ENCODE measurements at places on chromosomes 1 and 21.
A peak's percentile ranks its signal among the peaks of the same experiment; 100 is the strongest.

DNA sequence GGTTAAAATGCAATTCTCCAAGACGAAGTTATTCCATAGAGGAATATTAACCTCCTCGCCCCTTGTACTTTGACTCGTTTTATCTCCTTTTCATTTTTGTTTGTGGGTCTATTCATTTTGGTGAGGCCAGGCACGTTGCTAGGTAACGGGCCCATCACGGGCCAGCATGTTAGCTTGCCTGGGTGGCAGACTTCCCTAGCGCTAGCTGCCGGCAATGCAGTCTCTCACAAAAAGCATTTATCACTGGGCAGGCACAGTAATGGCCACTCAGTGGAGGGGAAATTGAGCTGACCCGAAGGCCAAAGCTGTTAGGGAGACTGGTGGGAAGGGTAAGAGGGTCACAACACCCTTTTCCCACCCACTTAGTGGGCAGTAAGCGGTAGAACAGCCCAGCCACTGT, 234.4 kb upstream of the FOXD3 start:
- no peak for DNase-seq

DNA sequence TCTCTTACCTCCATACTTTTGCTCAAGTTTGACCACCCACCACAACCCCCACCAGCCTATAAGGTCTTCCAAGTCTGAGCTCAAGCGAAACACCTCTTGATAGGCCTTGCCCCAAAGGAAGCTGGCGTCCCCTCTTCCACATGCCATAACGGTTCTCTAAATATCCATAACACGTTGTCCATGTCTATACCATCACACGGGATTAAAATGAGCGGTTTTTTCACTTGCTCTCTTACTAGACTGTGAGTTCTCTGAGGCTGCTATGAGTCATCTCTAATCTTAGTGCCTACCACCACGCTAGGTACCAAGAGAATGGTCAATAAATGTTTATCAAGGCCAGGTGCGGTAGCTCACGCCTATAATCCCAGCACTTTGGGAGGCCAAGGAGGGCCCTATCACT, 41.0 kb downstream of the WASF2 start:
- no peak for DNase-seq

DNA sequence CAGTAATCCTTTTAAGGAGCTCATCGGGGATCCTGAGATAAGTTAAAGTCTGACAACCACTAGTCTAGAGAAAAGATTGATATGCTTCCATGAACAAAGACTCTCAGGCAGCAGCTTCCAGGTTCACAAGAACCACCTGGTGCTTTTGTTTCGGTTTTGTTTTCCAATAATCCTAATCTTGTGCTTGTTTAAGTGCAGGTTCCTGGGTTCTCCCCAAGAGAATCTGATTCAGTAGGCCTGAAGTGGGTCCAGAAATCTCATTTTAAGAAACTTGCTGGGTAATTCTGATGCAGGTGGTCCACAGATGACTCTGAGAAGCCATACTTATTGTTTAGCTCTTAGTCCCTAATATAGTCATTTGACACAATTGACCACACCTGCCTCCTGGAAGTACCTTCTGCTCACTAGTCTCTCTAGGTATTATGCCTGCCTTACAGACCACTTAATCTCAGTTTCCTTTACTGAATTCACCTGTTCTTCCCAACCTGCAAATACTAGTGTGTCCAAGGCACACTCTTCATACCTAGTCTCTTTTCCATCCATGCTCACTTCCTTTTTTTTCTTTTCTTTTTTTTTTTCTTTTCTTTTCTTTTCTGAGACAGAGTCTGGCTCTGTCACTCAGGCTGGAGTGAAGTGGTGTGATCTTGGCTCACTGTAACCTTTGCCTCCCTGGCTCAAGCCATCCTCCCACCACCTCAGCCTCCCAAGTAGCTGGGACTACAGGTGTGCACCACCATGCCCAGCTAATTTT, 20.5 kb upstream of the FRRS1 start:
- no peak for DNase-seq

GRCh38 chr1:3599286-3599811, 12.0 kb downstream of the MEGF6 start:
- no peak for DNase-seq

DNA sequence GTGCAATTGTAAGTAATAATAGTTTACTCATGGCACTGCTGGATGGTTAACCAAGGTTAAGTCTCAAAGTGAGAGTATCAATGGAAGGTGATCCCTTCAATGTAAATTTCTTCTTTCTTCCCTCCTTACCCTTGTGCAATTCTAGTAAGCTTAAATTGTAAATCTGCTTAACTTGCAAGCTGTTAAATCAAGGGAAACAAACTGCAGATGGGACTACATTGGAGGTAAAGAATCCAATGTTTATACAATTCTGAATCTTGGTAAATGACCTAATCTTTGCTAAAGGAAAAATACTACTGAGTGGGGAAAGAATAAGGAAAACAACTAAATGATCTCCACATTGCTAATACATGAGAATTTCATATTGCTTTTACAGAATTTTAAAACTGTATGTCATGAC, 6.7 kb upstream of the CD55 start:
- no peak for DNase-seq

DNA sequence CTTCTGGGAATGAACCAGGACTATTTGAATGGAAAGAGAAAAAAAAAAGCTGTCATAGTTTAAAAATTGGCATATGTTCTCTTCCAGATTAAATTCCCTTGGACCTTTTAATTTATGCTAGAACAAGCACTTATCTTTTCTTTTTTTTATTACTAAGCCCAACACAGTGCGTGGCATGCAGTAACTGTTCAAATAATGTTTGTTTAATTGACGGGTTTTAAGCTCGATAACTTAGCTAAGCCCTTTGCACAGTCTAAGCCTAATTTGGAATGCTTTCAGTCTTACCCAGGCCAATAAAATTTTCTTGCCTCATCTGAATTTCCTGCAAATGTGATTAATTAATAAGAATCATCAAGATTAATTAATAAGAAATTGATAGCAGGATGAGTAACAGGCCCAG, 39.3 kb upstream of the EDEM3 start:
- DNase-seq = no peak

GRCh38 chr1:210654176-210654981, 325.7 kb downstream of the HHAT start:
- no peak for DNase-seq

DNA sequence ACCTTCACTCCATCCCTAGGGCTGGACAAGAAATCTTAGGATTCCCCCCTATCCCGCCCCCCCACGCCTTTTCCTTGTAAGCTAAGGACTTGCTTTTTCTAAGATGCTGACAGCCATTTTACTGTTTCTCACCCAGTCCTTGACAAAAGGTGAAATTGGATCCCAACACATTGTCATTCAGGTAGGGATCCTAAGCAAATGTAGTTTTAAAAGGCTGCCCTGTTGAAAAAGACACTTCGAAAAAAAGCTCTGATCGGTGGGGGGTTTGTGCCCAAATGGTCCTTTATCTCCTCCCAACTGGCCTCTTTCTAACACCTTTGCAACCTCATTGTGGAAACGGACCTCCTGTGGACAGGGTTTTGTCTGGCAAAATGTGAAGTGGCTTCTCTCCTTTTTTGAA, 2.9 kb downstream of the CACHD1 start:
- no peak for DNase-seq

GRCh38 chr1:219352961-219353651, 179.4 kb downstream of the LYPLAL1 start:
- DNase-seq = no peak

DNA sequence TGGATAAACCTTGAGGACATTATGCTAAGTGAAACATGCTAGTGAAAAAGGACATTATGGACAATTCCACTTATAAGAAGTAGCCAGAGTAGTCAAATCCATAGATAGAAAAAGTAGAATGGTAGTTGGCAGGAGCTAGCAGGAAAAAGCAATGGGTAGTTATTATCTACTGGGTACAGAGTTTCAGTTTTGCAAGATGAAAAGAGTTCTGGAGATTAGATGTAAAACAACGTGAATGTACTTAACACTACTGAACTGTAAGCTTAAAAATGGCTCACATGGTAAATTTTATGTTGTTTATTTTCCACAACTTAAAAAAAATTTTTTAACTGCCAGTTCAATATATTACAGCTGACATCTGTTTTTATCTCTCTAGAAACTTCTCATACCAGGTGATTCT, 19.4 kb downstream of the JAK1 start:
- DNase-seq = no peak

GRCh38 chr1:94332516-94332915, 85.7 kb upstream of the ABCD3 start:
- no peak for DNase-seq

GRCh38 chr1:200432586-200432985, 22.8 kb upstream of the ZNF281 start:
- peak; percentile 78 for DNase-seq

- no peak for DNase-seq
Measured at GRCh38 chr1:117569856-117570255, 36.0 kb upstream of the TENT5C start.

DNA sequence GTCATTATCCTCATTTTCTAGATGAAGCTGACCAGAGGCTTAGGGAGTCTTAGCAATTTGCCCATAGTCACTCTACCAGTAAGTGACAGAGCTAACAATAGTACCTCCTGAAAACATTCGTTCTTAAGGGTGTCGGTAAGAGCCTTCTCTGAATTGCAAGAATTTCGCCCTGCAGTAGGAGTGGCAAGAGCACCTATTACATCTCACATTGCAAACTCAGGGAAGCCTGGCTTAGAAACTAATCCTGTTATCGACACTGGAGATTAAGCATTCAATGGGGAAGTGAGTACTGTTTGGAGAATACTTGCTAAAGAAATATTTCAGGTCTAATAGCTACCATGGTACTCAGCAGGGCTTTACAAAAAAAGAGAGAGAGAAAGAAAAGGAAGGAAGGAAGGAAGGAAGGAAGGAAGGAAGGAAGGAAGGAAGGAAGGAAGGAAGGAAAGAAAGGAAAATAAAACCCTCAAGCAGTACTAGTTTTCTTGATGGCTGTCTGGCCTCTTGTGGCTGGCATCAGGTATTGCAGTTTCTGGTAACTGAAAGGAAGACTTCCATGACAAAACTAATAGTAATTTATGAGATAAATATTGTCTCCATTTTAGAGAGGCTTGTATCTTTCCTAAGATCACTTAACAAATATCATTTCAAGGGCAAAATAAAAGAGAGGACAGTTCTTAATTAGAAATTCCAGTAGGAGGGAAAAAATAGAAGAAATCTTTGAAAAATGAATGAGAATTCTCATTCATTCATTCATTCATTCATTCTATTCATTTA, 10.4 kb downstream of the C1orf226 start:
- peak; percentile 58 for DNase-seq

GRCh38 chr1:221165839-221166500, 286.7 kb downstream of the HLX start:
- DNase-seq = peak; percentile 54

GRCh38 chr1:42136466-42136865, 16.7 kb upstream of the GUCA2B start:
- DNase-seq = no peak

GRCh38 chr21:44994047-44994694, 54.3 kb downstream of the SLX9 start:
- DNase-seq = no peak

DNA sequence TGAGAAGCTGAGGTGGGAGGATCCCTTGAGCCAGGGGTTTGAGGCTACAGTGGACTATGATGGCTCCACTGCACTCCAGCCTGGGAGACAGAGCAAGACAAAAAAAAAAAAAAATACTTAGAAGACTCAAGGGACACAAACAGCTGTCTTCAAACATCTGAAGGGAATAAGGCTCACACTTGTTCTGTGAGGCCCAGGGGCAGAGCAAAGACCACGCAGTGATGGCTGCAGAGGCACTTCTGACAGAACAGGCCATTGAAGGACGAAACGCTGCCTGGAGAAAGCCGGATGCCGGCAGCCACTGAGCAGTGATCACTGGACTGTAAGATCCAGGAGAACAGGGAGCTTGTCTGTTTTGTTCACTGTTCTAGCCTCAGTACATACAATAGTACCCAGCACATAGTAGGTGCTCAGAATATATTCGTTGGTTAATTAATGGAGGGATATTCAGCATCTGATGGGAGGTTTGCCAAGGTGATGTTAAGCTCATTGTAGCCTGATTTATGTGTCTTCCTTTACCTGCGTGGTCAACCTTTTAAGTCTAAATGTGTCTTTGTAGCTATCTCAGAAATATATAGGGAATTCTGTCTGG, 12.1 kb upstream of the NDC1 start:
- DNase-seq = no peak

GRCh38 chr21:16554503-16554902, 824.7 kb downstream of the USP25 start:
- DNase-seq = no peak

DNA sequence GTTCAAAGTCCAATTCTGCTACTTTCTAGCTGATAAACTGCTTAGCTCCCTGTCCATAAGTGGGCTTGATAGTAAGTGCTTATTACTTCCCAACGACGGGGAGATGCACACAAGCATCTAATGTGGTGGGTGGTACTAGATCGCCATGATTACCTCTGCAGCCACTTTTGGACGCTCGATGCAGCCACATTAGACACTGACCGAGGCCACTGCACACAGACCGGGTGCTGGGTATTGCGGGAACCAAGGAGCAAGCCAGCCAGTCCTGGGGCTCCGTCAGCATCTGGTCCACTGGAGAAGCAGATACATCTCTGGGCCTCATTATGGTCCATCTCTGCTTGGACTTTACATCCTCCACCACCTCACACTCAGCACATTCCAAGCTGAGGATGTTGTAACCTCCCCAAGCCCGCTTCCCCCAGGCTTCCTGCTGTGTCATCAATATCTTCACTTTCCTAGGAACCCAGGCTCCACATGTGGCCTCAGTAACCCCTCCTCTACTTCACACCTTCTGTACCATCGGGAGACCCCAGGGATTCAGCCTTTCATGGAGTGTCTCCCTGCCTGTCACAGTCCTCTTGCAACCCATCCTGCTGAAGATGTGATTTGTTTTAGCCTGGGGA, 48.2 kb downstream of the RHOU start:
- no peak for DNase-seq

DNA sequence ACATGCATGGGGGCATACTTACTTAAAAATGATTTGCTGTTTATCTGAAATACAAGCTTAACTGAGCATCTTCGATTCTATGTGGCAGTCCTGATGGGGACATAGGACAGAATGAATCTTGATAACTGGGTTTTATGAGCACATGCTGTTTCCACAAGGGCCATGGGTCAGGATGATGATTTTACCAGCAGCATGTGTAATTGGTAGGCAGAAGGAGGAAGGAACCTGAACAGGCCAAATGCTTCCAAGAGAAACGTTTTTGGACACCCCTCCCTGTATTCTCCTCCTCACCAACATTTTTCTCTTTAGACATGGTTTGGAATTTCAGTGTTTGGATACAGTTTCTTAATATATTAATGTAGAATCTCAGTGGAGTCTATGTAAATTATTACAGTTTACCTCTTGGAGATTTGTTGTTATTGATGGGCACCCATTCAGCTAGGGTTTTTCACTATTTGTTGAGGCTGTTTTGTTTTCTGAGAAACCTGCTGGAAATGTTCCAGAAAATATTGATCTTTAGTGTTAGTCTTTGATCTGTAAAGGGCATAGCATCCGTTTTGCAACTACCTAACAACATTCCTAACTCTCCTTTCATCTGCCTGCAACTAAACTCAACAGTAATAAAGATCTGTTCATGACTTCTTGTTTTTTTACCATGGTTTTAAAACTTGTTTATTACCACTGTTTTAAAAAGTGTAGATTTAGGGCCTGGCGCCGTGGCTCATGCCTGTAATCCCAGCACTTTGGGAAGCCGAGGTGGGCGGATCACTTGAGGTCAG, 42.0 kb downstream of the TBCE start:
- no peak for DNase-seq

All from suppressor macrophage treated with lipopolysaccharide for 1 hour (primary cell).